ENCODE measurements at places on chromosomes 6 and 20.

DNA sequence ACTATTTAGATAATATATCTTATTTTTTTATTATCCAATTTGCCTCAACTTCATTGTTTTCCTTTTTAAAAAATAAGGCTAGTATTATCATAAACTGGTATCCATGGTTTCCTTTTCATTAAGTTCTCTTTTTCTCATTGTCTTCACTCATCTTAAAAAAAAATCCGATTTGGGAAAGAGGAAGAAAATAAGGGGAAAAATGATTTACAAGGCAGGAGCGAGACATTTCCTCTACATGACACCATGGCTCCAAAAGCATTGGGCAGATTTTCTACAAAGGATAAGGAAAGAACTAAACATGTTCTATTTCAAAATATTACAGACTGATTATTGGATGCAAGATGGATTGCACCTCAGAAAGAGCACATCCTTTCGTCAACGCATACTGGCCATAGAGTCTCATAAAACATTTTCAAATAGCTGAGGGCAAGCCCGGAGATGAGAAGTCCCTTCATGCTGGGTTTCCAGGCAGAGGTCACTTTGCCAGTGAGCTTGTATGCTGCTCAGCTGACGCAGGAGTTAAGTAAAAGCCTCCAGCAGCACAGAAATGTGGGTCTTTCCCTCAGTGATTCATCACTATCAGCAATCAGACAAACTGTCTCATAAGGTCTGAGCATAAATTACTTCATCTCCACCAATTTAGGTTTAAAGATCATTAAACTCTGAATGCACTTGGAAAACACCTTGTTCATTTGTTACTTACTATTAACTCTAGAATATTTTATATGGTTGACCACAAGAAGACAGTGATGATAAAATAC is 129.0 kb upstream of the TNFAIP3 start:
- DNase-seq: no peak

DNA sequence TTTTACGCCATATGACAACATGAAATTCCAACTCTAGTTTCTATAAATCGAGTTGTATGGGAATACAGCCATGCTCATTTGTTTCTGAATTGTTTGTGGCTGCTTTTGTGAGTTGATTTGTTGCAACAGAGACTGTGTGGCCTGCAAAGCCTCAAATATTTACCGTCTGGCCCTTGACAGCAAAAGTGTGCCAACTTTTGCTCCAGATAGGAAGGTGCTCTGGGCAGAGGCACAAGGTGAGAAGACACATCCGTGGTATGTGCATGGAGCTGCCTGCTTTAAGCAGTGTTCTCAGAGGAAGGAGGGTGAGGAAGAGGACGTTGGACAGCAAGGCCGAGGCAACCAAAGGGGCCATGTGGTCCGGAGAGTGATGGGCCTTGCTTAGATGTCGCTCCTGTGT is 57.4 kb downstream of the IYD start:
- no peak for DNase-seq

- DNase-seq: no peak
Measured at GRCh38 chr6:351867-352289, 39.7 kb upstream of the IRF4 start.

DNA sequence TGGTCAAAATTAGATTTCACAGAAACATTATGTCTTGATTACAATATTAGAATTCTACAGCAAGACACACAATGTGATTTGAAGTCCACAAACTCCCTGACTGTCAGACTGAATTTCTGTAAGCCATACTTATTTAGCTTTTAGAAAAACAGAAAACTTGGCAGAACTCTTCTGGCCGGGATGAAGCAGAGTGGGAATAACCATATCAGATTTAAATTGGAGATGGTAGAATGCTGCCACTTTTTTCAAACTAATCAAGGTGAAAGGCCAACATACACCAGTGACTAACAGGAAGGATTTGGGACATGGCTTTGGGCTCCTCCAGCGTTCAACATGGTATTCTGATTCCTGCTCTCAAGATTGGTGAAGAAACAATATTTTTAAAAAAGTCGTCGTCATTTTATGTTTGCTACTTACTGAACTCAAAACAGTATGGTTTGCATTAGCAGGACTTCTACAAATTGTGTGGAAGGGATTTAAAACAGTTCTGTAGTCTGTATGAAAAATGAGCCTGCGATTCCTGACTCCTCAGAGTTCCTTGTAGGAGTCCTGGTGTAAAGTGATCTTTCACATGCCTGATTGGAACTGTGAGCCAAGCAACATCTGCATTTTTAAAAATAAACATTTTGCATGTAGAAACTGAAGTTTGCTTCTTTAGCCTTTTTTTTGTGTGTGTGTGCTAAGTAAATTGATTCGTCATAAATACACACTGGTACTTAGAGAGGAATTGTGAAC is 297.9 kb upstream of the SOX4 start:
- DNase-seq: no peak

DNA sequence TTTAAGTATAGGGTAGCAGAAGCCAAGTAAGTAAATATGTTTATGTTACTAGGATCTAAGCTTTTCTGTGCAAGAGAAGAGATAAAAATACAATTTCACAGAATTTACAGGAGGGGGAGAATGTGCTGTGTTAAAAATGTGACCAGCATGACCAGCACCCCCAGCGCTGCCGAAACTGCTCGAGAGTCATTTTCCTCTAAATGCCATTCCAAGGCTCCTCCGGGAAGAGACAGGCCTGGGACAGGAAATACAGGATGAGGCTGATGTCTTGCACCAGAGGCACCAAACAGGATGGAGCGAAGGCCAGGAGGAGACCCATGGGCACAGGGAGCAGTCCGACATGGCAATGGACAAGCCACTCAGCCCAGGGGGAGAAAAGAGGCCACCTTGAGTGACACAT is 21.1 kb downstream of the TAF4 start:
- DNase-seq: no peak

DNA sequence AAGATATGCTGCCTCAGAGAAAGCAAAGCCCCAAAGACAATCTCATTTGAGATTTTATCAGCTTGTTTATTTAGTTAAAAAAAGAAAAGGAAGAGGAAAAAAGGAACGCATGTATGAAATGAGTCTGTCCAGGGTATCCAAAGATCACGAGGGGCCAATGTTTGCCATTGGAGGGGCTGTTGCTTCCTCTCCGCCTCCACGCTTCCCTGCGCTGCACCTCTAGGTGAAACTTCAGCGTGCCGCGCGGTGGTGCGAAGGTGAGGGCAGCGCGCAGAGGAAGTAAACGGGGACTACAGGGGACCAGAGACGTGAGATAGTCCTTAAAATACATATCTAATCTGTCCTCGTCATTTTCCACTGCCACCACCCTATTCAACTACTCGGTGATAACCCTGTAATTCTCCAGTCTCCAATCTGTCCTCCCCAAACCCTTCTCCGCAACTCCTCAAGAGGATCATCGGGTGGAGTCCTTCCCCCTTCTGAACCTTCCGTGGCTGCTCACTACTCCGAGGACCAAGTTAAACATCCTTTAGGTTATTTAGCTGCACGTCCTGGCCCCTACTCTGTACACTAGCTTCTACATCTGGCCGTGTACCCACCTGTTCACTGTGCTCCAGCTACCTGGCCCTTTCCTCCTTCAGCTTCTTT is 1.1 kb upstream of the DCBLD1 start:
- no peak for DNase-seq

GRCh38 chr6:33885132-33886057 is 81.6 kb upstream of the MLN start:
- DNase-seq: no peak

DNA sequence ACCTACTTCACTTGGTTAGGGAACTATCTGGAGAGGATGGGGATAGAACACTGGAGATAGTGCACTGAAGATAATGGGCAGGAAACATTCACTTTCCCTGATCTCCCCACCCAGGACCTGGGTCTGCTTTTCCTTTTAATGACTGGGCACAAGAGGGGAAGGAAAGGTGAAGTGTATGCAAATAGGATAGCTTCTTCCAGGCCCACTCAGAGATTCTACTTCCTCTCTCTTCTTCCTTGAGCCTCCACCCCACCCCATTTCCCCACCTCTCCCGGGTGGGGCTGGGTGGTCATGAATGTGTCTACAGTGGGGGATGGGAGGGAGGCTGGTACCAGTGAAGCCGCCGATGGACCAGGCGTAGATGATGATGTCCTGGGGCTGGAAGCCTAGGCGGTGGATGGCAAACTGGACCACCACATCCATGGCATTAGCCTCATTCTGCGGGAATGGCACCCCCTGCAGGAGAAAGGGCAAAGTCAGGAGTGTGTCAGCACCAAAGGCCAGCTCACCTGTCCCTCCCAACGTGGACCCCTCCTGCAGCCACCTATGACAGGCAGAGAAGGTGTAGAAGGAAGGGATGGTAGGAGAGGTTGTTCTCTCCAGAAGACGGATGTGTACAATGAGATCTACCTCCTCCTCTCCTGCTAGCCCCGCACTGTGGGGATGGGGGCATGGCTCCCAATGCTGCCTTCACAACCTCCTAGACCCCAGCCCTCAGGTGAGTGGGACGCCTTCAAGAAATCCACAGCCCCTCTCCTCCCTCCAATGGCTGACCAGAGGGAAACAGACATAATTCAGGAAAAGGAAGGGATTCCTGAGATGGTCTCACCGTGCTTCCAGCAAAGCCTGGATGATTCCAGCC is 8.6 kb upstream of the LY6G5C start:
- DNase-seq: no peak

DNA sequence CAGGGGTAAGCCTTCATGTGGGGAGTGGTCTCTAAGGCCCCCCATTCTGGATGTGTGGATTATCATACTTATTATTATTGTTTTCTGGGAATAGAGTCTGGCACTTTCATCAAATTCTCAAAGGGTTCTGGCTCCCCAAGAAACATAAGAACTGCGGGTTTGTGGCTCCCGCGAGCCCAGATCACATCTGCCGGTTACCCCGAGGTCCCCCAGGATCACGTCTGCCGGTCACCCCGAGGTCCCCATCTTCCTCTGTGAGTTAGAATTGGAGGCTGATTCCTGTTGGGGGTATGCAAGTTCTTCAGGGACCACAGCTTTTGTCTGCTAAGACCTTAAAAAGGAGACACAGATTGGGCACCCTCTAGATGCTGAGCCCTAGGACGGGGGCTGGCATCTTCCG is 116.7 kb upstream of the FRMD1 start:
- no peak for DNase-seq

DNA sequence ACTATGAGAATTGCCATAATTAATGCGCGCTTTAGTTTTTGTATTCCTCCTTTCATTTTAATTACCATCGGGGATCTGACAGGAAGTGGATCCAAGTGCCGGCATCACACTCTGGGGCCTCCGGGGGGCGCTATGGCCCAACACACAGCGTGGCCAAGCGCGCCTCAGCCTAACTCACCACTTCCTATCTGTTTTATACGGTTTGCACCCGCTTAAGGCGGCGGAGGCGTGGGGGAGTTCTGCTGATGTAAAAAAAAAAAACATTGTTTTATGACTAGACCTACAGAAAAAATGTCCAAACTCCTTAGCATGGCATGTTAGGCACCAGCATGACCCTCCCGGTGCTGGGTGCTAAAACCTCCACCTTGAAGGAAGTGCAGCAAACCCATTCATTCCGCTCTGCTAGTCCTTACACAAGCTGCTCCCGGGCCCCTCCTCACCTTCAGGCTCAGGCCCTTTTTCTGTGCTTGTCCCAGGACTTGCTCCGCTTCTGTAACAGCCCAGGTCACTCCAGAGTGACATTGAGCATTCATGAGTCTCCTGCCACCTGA is 4.5 kb upstream of the EBF4 start:
- peak; percentile 65 for DNase-seq

- no peak for DNase-seq
Measured at GRCh38 chr20:4673371-4674001, 48.2 kb upstream of the PRND start.

DNA sequence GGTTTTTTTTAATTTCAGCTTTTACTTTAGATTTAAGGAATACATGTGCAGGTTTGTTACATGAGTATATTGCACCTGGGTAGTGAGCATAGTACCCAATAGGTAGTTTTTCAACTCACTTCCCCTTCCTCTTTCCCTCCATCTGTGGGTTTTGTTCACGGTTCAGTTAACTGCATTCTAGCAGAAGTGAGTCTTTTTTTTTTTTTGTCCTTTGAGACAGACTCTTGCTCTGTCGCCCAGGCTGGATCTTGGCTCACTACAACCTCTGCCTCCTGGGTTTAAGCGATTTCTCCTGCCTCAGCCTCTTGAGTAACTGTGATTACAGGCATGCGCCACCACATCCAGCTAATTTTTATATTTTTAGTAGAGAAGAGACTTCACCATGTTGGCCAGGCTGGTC is 8.7 kb downstream of the UBR2 start:
- DNase-seq: no peak

GRCh38 chr20:32021091-32021490 is 10.9 kb downstream of the CCM2L start:
- DNase-seq: no peak

GRCh38 chr6:90045535-90045934 is 151.3 kb downstream of the GJA10 start:
- no peak for DNase-seq

- no peak for DNase-seq
Measured at GRCh38 chr6:26501482-26501986, 1.4 kb downstream of the BTN1A1 start.

GRCh38 chr6:156645097-156645496 is 132.1 kb upstream of the ARID1B start:
- DNase-seq: no peak

GRCh38 chr6:17101422-17102257 is at the start of gene STMND1:
TSS of gene STMND1 (plus strand) at chr6:17102050. CDS start at chr6:17102258, 208 bp downstream.
- no peak for DNase-seq

DNA sequence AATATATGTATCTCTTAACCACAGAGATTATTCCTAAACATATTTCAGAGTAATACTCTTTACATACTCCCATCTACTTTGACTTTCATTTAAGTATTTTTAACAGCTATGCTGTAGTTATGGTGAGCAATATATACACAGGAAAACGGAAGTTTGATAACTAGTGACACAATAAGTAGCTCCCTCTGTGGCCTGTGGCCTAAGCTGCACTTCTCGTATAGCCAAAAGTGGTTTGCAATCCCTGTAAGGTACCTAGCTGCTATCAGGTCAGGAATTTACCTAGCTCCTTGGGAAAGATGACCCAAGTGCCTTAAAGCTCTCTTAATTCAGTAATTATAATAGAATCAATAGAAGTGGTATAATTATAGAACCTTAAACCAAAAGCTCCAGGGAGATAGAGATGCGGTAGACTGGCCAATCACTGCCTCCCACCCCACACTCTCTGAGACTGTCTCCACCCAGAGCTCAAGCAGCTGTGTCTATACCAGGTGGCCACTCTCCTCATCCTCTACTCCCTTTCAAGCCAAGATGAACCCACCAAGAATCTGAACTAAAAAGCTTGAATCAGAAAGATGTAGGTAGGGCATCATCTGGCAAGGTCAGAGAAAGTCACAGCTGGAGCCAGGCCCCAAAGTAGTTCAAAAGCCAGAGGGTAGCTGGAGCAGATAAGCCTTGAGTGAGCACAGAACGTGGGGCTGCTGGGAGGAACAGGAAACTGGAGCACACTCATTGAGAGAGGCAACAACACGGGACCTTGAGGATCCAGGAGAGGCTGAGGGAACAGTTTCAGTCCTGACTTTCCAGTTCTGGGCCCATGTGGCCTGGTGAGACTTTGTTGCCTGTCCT is 84.9 kb upstream of the ASF1A start:
- no peak for DNase-seq

Data from NCI-H1092 (cell line).